H7 (cell line): ENCODE measurements at places on chromosomes 12 and 14.

DNA sequence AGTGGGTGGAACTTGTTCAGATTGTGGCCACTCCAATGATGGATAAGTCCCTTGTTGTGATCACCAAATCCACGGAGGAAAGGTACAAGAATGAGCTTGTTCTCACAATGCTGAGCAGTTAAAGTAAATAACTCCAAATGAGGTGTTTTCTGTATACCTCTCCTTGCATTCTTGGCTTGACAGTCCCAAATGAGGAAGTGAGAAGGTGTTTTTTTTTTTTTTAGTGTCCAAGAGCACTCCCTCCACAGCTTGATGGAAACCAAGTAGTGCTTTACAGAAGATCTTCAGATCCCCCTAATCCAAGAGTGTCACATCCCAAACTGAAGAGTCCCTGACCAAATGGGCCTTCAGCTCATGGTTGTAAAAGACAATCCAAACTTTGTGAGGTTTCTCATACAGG lies 153.6 kb downstream of the ATP23 start:
- DNase-seq = no peak

DNA sequence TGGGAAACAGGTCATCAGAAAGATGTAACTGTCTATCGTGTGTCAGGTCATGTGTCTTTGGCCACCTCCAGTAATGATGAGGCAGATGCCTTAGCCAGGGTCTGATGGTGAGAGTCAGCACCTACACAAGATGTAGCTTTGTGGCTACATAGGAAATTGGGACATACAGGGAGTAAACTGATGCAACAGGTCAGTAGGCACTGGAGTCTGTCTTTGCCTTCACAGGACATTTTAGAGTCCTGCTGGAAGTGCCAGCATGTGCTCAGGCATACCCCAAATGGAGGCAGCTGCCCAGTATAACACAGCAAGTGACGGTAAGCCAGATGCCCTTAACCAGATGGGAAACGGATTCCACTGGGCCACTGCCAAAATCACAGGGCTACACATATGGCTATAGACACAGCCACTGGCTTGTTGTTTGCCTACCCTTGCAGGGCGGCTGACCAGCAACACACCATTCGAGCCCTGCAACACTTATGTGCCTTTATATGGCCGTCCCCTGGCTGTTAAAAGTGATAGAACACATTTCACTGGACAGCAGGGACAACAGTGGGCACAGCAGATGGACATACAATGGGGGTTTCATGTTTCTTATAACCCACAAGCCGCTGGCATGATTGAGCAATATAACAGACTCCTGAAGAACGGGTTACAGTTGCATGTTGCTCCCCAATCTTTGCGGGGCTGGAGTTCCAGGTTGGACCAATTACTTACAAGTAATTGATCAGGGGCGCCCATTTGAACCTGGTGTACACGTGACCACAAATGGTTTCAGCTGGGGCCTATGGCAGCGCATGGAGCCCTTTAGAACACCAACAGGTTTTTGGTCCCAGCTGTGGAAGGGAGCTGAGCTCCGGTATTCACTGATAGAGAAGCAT lies 12.9 kb upstream of the RNASE12 start:
- no peak for DNase-seq

DNA sequence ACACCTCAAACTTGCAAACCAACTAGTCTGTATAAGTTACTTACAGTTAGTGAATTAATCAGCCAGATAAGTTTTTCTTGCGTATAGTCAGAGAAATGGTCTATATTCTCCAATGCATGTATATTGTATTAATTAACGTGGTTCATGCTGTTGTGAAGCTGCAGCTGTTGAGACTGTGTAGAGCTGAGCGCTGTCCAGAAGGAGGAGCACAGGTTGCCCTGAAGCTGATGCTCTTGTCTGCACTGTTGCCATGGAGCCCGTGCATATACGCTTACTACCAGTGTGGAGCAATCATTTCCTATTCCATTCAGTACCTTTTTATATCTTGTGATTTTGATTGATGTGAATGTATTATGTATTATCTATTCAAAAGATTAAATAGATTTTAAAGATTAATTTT lies 74.3 kb upstream of the ARID2 start:
- no peak for DNase-seq

DNA sequence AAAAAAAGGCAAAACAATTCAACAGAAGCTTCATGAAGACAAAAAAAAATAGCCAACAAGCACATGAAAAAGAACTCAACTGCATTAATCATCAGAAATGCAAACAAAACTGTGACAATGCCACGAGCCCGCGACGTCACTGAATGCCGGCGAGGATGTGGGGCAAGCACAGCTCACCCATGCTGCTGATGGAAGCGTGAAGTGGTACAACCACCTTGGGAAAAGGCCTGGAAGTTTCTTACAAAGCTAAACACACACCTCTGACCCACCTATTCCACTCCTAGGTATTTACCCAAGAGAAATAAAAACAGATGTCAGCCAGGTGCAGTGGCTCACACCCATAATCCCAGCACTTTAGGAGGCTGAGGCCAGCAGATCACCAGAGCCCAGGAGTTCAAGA lies 10.5 kb downstream of the BTBD6 start:
- no peak for DNase-seq

GRCh38 chr12:80721326-80721725 lies 4.6 kb downstream of the MYF5 start:
- no peak for DNase-seq
